ENCODE measurements at places on chromosomes 7 and 10.
A peak's percentile ranks its signal among the peaks of the same experiment; 100 is the strongest.

DNA sequence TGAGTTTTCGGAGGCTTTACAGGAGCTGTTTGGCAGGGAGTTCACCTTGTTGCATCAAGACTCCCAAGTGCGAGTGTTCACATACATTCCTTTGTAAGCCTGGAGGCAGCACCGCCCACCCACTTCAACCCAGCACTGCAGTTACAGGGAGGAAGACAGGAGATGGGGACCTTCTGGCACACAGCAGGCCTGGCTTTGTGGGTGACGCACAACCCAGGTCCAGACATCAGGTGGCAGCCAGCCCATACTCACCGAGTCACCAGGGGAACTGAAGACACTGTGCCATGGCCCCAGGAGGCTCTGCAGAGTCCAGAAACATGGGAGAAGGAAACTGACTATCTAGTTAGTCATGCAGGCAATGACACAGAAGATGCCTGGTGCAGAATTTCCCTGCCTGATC is 305.9 kb upstream of the RNF32 start:
- no peak for DNase-seq

GRCh38 chr10:59036311-59037017 is 140.0 kb upstream of the PHYHIPL start:
- no peak for DNase-seq

GRCh38 chr7:133139350-133139749 is 57.5 kb upstream of the CHCHD3 start:
- DNase-seq = peak; percentile 40

DNA sequence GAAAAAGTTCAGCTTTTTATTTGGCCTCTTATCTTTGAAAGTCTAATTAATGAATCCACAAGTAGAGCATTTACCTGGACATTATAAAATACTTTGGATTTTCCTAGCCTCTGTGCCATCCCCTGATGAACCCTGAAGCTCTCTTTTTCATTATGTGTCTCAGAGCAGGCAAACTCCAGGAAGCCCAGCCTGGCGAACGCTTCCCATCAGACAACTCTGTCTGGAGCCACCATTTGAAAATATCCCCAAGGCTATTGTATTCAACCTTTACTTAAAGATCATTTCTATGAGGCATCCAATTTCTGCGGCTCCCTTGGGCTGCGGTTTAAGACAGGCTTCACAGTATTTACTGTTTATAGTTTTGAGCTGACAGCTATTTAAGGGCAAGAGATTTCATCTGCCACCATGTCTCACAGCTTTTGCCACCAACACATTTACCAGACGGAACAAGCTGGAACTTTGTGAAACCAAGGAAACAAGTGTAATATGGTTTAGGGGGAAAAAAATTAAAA is 257.2 kb upstream of the GLI3 start:
- DNase-seq = no peak

DNA sequence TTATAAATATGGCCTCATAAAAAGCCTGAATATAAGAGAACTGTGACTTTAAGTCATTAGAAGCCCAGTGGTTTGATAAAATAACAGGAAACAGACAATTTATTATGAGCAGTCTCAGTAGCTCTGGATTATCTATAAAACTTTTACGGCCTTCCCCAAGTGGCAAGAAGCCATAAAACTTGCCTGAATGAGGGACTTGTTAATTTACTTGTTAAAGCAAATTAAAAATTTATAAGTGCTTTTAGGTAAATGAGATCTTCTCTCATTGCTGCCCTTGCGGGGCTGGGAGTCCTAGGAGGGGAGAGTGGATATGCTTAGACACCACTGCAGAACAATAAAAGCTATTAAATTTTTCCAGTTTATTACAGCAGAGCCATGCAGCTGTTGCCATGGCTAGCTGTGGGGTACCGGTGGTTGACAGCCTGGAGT is 499.9 kb downstream of the AUTS2 start:
- DNase-seq = no peak

- DNase-seq = no peak
Observed at GRCh38 chr10:64574371-64574770, 1053.2 kb downstream of the REEP3 start.

GRCh38 chr10:77494756-77495541 is 142.7 kb downstream of the KCNMA1 start:
- no peak for DNase-seq

DNA sequence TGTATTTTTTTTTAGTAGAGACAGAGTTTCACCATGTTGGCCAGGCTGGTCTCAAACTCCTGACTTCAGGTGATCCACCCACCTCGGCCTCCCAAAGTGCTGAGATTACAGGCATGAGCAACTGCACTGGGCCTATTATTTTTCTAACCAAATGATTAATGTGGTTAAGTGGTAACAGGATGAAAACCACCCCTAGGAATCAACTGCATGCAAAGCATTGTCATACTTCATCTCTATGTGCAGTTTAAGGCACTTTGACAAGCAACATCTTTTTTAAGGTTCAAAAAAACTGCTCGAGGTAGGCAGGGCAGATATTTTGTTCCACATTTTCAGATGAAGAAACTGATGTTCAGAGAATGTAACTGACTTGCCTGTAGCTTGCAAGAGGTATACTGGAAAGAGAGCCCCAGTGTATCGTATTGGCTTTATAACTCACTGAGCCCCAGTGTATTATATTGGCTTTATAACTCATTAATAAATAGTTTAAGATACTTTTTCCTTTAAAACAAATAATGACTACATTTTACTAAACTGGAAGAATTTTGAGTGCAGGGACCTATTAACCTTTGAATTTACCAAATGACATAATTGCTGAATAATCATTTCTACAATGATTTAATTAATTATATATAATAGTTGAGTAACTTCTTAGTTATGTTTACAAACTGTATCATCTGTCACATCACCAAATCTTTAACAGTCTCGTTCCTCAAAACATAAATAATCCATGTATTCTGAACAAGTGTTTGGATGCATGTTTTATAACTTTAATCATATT is 38.1 kb downstream of the RTKN2 start:
- no peak for DNase-seq

DNA sequence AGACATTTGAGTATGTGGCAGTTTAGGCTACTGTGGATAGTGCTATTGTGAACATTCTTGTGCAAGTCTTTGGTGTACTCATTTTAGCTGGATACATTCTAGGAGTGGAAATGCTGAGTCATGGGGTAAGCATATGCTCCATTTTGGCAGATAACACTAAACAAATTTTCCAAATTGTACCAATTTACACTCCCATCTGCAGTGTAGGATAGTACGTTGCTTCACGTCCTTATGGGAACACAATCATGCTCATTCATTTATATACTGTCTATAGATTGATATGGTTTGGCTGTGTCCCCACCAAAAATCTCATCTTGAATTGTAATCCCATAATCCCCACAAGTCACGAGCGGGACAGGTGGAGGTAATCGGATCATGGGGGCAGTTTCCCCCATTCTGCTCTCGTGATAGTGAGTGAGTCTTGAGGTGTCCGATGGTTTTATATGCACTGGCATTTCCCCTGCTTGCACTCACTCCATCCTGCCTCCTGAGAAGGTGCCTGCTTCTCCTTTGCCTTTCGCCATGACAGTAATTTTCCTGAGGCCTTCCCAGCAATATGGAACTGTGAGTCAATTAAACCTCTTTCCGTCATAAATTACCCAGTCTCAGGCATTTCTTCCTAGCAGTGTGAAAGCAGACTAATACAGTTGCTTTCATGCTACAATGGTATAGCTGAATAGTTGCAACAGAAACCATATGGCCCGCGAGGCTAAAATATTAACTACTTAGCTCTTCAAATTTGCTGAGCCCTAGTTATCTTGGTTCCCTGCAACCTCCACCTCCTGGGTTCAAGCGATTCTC is 25.6 kb downstream of the RNF216 start:
- DNase-seq = no peak

GRCh38 chr10:22816298-22816653 is 101.9 kb upstream of the PIP4K2A start:
- no peak for DNase-seq

DNA sequence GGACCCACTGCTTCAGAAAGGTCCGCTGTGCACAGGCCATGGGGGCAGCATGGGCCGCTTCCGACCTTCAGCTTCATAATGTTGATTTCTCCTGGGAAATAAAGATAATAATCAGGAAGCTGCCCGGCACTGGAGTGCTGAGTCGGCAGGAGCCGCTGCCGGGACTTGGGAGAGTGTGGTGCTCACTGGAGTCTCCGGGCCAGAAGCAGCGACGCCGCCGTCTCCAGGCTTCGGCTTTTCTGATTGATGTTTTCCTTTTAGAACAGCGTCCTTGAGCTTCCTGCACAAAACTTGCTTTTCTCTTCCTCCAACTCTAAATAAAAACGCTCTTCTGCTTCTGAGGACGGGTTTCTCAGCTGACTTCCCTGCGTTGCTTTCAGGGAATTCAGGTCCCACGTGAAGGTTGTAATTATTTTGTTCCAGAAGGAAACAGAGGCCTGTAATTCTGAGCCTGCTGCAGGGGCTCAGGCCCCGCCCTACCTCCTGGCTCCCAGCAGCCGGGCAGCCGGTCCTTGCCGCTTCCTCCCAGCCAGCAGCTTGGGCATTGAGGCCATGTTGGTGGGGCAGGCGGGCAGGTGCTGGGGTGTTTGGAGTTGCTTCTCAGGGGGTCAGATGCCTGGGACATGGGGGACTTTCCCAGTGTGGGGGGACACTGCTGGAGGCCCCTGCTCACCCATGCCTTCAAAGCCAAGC is 14.7 kb downstream of the PWWP2B start:
- no peak for DNase-seq

GRCh38 chr7:144835155-144835611 is 670 bp downstream of the TPK1 start:
- DNase-seq = peak; percentile 68

DNA sequence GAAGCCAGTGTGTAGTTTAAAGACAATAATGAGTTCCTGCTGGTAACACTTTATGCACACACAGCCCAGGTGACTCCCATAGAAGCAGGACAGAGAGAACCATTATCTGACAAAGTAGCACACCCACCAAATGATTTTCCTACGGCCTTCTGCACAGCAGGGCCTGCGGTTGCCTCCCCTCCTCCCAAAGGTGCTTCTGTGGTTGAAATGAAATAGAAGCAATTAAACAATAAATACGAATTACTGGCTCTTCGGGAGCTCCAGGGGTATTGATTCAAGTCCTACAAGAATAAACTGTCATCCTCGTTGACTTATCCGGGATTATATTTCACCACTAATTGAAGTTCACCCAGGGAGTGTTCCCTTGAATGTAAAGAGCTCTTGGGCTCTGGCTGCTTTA is 172.1 kb downstream of the ACTR3B start:
- no peak for DNase-seq

DNA sequence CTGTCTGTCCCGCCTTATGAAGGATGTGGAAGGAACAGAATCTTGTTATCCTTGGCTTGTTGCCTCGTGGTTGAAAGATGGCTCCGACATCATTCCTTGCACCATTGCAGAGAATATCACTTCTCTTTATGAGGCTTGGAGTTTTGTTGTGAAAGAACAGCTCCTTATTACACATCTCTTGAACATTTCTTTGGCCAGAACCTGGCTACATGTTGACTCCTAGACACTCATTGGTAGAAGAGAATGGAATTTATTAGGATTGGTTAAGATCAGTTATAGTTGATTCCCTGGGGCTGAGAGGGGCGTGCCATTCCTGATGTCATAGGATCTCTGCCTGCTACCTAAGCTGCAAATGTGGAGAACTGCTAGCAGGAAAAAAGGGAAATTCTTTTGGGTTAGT is 180.5 kb upstream of the CTBP2 start:
- no peak for DNase-seq

DNA sequence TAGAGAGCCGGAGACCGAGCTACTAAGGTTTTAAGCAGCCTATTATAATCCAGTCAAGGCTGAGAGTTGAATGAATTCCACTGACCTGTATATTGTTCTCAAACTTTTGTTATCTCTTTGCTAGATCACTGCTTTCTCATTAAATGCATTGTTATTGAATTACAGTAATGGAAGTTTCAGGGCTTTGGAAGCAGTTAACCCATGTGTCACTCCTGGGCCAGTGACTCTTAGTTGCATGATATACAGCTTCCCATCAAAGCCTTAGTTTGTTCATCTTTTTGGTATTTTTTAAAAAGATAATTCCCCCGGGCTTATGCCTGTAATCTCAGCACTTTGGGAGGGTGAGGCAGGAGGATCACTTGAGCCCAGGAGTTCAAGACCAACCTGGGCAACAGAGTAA is 55.4 kb upstream of the KIAA1217 start:
- no peak for DNase-seq

DNA sequence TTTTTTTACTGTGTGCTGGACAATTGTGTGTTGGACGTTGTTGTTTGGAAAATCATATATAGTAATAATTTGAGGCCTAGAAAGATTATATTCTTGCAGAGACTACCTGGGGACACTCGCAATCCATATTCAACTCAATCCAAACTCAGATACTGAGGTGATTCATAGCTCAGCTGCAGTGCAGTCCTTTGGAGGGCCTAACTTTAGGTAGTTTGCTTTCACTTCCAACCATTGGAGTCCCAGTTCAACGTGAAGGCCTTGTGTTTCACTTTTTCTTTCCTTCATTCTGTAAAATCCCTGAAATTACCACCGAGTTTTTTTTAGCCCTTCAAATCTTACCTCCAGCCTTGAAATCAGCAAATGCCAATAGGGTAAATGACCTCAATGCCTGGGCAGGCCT is 32.3 kb downstream of the ATRNL1 start:
- DNase-seq = no peak
